Stimulated activated CD4-positive, alpha-beta T cell treated with anti-CD3 and anti-CD28 coated beads, Interleukin-1b, Interleukin-23, amount 100 ng/mL, for 1 hour (primary cell): ENCODE measurements at places on chromosomes 11 and 22.
A peak's percentile ranks its signal among the peaks of the same experiment; 100 is the strongest.

GRCh38 chr11:73729594-73730206 is 31.2 kb downstream of the RAB6A start:
- DNase-seq = no peak

GRCh38 chr11:122703541-122704272 is 48.2 kb downstream of the UBASH3B start:
- DNase-seq = no peak

GRCh38 chr11:117815262-117815803 is 9.2 kb downstream of the FXYD2 start:
- no peak for DNase-seq

DNA sequence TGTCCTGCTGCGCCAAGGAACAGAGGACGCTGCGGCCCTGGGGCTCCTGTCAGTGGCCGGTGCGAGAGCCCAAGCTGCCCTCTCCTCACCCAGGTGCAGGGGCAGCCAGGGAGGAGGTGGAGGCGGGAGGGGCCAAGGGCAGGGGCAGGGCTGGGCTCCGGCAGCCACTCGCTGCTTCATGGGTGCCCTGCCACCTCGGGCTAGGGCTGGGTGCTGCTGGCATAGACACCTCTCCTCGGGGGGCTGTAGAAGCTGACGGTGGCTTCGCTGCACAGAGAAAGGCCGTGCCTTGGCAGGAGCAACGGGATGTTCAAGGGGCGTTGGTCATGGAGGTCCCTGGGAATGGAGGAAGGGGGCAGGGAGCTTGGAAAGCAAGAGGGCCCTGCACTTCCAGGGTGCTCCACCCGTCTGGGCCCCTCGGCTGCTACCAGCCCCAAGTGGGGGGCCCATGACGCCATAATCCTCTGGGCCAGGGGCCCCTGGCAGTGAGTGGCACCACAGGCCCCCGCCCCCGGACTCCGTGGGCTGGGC is 1.6 kb upstream of the TBX1 start:
- DNase-seq = no peak

DNA sequence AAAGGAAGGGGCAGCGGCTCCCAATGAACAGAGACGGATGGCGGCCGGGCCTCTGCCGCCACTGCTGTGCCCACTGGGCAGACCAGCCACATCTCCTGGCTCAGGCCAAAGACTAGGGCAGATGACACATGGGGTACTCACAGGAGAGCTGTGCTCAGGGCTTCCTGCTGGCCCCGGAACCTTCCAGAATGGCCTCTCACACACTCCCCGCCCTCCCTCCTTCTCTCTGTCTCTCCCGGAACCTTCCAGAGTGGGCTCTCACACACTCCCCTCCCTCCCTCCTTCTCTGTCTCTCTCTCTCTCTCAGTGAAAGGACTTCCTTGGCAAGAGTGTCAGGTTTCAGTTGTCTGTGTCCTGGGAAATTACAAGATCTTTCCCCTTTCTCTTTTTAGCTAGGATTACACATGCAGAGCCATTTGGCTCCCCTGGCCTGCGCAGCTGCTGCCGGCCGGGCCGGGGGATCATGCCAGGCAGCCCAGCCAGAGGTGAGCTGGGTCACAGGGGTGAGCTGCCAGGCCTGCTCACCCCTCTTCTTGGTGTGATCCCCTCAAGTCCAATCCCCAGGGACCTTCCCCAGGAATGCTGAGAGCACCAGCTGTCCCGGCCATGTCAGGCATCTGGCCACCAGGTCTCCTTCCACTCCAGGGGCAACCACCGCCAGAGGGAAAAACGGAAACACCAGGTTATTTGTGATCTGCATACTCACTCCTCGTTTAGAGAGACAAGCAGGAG is 45.3 kb upstream of the ADA2 start:
- DNase-seq = no peak

GRCh38 chr11:118175993-118176777 is at the start of gene SCN2B:
TSS of gene SCN2B (minus strand) at chr11:118176639. CDS start at chr11:118176431, 208 bp downstream.
- no peak for DNase-seq

DNA sequence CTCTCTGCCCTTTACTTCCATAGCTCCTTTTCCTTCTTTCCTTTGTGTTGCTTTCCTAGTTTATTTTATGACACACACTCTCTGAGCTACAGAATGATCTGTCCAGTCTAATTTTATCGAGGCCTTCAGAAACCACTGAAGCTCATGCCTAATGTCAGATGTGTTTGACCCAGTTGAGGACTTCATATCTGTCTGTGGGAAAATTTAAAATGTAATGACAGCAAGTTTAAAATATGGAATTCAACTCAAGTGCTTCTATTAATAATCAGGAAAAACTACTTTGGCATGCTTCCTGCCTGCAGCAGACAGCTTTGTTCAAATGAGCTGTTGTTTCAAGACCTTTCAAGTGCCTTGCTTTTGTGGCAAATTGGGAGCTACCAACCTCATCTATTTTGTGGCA is 261.8 kb upstream of the MTNR1B start:
- DNase-seq = no peak

- DNase-seq = no peak
These were observed 4.7 kb upstream of the PCF11 start for GRCh38 chr11:83152264-83152663.

- no peak for DNase-seq
These were observed 13.7 kb downstream of the RNF141 start for GRCh38 chr11:10526974-10527918.

GRCh38 chr11:46918083-46918787 is at the start of gene LRP4:
TSS of gene LRP4 (minus strand) at chr11:46918550. CDS start at chr11:46918379, 171 bp downstream.
- no peak for DNase-seq

DNA sequence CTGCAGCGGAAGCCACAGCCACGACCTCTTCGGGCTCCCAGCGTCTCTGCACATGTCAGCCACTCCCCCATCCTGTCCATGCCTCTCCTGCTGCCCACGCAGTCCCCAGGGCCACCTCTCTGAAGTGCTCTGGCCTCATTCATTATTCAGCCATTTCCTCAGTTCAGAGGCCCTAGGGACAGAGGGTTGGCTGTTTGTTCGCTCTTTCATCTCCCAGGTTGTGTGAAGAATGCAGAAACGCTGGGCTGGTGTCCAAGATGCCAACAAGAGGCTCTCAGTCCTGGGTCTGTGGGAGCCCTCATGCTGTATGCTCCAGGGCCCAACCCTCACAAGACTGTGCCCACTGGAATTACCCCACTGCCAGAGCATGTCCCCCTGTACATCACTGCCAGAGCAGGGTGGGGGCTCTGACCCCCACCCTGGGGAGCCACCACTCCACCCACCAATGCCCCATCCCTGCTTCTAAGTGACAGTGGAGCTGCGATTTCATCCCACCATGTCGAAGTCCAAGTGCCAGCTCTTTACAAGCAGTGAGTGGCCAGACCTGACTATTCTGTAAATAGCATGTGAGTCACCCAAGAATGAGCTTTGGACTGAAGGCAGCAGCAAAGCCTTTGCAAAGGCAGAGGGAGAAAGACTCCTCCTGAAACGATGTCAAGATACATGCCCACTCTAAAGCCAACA is 209.6 kb downstream of the BUD13 start:
- no peak for DNase-seq

GRCh38 chr11:9616042-9616675 is 42.7 kb downstream of the WEE1 start:
- no peak for DNase-seq

- DNase-seq = no peak
These were observed 184.6 kb upstream of the CARD18 start for GRCh38 chr11:105324156-105324555.

DNA sequence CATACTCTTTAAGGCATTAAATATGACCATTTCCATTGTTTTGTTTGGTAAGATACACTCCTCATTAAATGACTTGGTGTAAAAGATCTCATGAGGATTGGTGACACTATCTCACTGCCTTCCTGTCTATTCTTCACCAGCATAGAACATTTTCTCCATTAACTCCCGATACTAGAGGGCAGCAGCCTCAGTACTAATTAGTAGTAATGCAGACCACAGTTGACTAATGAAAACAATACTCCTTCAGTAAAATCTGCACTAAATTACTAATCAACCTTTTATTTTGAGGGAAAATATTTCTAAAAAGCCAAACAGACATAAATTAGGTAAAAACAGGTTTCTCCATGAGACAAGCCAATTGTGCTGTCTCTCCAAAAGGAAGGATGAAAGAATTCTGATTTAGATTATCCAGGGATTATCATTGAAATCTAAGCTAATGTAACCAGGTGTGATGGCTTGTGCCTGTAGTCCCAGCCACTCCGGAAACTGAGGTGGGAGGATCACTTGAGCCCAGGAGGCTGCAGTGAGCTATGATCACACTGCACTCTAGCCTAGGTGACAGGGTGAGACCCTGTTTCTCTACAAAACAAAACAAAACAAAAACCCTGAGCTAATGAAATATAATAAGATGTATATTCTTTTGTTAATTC is 9.4 kb downstream of the PGM2L1 start:
- peak; percentile 30 for DNase-seq

GRCh38 chr11:64437426-64437825 is 78.5 kb downstream of the RPS6KA4 start:
- DNase-seq = no peak

GRCh38 chr22:42814215-42814614 is 42.9 kb downstream of the ARFGAP3 start:
- no peak for DNase-seq

DNA sequence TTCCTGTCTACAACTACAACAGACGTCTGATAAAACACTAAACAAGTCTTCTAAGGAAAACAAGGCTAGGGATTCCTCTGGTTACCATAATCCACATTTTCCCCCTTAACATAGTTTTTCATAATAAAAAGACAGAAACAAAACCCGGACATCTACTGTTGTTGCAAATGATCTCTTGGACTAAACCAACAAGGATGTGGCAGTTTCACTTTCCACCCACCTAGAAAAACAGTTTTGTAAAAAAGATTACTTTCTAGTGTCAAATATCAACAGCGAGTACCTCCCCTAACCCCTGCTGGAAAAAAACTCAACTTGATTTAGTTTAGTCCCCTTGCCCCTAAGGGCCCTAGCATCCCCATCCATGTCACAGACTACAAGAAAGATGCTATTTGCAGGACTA is 5.4 kb downstream of the GNG3 start:
- DNase-seq = no peak

DNA sequence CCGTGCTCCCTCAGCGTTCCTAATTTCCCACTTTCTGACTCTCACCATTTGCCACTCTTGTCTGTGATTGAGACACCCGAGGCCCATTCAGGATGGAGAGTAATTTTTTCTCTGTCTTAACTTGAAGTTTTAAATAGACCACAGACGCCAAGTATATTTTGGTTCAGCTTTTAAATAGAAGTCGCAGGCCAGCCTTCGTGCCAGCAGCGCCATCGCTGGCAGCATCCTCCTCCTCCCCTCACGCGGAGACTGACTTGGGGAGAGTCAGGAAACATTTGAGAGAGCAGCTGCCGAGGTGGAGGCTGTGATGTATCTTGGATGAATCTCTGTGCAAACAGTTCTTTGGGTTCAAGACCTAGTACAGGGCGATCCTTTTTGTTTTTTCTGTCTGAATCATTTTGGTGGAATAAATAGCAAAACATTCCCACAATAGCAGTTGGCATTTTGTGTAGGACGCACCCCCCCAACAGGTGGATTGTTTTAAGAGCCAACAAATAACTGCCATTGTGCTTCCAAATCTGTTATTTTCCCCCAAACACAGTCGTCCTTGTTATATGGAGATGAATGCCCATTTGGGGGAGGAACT is 889 bp upstream of the DMC1 start:
- DNase-seq = no peak

DNA sequence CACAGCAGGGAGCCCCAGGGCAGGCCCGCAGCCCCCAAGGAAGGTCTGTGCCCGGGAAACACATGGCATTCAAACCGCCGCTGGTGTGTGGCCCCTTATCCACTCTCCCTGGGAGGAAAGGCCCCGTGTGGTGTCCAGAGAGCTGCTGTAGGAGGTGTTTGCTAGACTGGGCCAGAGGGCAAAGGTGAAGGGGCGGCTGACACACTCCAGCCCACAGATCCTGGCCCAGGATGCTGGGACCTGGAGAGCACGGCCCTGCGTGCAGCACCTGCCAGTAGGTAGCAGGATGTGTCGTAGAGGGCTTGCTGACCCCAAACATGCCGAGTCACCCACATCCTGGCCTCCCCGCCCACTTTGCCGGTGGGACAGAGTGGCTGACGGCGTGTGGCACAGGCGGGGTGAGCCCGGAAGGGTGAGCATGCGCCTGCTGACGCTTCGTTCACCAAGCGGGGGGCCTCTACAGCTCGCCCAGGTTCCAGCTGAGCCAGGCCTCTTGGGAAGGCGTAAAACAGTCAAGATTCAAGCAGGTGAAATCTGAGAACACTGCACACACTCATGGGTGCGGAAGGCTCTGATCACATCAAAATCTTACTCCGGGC is 11.0 kb downstream of the OSBPL5 start:
- DNase-seq = no peak

- DNase-seq = no peak
These were observed 8.6 kb downstream of the PPP6R3 start for GRCh38 chr11:68469122-68469521.

DNA sequence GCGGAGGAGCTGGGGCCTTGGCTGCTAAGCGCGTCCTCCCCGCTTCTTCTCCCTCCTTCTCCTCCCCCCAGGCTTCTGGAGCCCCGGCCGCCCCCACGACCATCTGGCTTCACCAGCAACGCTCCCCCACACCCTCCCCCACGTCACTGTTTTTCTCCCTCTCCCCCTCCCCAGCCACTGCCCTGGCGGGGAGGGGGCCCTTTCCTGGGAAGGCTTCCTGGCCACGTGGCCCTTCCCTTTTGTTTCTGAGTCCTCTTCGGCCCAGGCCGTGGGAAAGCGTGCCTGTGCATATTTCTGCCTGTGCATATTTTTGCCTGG is 27.7 kb downstream of the RTN4R start:
- DNase-seq = no peak

- no peak for DNase-seq
These were observed 116.2 kb downstream of the ETS1 start for GRCh38 chr11:128471138-128471661.
